ENCODE measurements at places on chromosomes 5 and 9.
A peak's percentile ranks its signal among the peaks of the same experiment; 100 is the strongest.

GRCh38 chr5:142544946-142545649 is 140.8 kb downstream of the FGF1 start:
- DNase-seq = no peak

- no peak for DNase-seq
Measured at GRCh38 chr9:124218438-124218982, 39.2 kb upstream of the NEK6 start.

- DNase-seq = peak; percentile 25
Measured at GRCh38 chr5:159098603-159099436, 896 bp downstream of the EBF1 start.

DNA sequence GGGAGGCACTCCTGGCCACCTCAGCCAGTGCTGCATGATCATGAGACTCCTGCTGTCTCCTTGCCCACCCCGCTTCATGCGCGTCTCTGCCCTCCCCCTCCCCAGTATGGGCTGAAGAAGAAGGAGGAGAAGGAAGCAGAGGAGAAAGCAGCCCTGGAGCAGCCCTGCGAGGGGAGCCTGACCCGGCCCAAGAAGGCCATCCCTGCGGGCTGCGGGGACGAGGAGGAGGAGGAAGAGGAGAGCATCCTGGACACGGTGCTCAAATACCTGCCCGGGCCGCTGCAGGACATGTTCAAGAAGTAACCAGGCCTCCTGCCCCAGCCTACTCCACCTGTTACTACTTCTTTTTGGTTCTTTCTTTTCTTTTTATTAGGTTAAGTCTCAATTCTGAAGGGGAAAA is 8.4 kb downstream of the CPLX2 start:
- DNase-seq = no peak

DNA sequence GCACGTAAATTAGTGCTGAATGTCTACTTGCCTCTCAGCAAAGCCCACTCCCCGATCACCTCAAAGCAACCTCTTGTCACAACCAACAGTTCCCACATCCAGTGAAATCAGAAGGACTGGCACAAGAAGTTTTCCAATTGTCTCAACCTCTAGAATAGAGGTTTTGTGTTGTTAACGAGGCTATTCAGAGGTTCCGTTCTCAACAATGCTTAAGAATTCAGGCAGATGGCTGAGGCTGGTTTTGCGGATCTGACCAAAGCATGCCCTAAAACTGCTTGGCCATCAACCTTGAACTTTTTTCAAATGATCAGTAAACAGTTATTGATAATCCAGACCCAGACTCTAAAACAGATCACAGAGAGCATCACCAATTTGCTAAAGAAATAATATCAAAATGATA is 52.9 kb downstream of the MAPKAP1 start:
- DNase-seq = no peak

DNA sequence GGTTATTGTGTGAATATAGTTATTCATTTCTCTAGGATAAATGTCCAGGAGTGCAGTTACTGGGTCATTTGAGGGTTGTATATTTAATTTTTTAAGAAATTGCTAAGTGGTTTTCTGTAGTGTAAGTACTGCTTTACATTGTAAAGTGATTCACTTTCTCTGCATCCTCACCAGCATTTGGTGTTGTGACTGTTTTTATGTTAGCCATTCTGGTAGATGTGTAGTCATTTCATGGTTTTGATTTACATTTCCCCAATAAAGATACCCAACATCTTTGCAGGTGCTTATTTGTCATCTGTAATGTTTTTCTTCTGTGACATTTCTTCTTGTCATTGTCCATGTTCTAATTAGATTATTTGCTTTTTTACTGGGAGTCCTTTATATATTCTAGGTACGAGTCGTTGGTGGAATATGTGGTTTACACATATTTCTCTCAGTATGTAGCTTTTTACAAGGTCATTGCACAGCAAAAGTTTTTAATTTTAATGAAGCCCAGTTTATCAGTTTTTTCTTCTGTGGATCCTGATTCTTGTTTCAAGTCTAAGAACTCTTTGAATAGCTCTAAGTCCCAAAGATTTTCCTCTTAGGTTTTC is 34.0 kb downstream of the SCGB3A1 start:
- DNase-seq = no peak

GRCh38 chr9:23779220-23779619 is 46.8 kb downstream of the ELAVL2 start:
- DNase-seq = no peak

- no peak for DNase-seq
Measured at GRCh38 chr5:174796711-174797192, 72.4 kb downstream of the MSX2 start.

DNA sequence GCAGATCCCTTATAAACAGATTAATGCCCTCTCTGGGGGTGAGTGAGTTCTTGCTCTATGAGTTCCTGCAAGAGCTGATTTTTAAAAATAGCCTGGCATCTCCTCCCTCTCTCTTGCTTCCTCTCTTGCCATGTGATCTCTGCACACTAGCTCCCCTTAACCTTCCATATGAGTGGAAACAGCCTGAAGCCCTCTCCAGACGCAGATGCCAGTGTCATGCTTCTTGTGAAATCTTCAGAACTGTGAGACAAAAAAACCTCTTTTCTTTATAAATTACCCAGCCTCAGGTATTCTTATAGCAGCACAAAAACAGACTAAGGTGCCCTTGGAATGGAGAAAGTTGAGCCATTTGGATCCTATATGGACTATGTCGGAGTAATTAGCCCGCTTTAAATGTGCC is 559.7 kb upstream of the CYLC2 start:
- no peak for DNase-seq

DNA sequence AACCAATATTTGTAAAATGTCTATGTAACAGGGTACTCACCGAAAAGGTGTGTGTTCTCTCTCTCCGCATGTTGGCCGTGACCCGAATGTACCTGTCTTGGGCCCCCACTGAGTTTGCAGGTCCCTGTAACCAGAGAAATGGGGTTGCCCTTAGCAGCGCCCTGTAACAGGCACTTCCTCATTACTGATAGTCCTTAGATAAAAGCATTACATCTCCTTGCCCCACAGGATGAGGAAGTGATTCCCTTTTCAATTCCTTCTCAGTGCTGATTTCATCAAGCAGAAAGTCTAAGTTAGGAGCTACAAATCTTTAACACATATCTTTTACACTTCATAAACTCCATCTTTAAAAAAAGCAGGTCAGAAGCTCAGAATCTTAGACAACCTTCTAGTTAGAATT is 15.2 kb upstream of the HMHB1 start:
- no peak for DNase-seq

- no peak for DNase-seq
Measured at GRCh38 chr5:172414531-172415361, 39.6 kb downstream of the SH3PXD2B start.

GRCh38 chr9:93644397-93645088 is 68.2 kb downstream of the PHF2 start:
- DNase-seq = no peak
